ENCODE measurements at places on chromosomes 13 and 19. TPM values are rescaled to one million over a fixed set of nuclear protein-coding genes. Genes with fewer than 3 reads are reported as not detected.

DNA sequence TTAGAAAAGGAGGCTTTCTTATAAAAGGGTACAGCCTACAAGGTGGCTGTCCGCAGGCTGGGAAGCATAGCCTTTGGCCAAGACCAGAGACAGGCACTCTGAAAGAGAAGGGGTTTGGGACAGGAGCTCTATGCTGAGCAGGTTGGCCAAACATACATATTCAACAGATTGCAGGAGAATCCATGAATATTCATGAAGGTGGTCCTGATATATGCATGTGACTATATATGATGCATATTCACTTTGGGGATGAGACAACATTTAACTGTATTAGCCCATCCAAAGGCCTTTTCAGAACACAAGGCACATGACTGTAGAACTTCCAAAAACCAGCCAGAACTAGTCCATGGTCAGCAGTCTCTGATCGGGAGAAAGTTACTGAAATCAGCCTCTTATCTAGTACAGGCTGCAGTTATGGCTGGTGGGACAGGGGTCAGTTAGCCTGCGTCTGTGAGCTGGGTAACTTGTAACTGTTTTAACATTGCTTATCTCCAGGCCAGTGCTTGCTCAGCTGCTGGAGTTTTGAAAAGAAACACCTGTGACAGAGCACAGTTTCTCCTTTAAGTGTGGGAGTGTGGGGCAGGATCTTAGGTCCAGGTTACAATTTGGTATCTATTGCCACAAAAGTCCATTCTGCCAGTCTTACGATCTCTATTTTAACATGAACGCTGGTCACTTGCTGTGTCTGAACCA is 924.2 kb downstream of the UQCRFS1 start:
- DNase-seq, result no peak

GRCh38 chr13:63305641-63306133 is 1890.0 kb upstream of the PCDH20 start:
- no peak for DNase-seq

DNA sequence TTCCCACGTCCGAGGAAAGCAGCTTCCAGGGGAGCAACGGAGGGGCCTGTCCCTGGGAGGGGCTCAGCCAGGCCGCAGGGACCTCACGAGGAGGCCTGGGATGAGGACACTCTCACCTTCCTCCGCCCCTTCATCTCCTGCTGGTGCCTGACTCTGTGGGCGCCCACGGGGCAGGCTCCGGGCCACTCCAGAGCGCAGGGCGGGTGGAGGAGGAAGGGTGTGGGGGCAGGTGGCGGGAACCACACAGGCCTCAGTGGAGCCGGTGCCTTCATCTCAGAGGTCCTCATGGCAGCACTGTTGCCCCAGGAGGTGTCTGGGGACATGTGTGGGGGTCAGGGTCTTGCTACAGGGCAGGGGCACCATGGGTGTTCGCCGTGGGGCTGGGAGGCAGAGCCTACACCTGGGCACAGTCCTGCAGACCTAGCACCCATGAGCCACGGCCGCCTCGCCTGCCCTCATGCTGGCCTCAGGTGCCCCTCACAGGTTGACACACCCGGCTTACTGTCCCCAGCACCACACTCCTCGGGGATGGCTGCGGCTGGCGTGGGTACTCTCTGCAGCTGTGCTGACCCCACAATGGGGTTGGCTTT is 10.1 kb upstream of the TMEM255B start:
- no peak for DNase-seq

GRCh38 chr13:51034906-51035305 is 76.2 kb downstream of the C13orf42 start:
- DNase-seq, result no peak

The MEIS3 gene
- 9.9 TPM for total RNA-seq

The PAN3 gene
- 68.1 TPM for total RNA-seq

Data from stomach (tissue), 19 donors.